ENCODE measurements at places on chromosomes 13 and 19.

GRCh38 chr13:113148407-113148806 is 10.0 kb upstream of the PROZ start:
- no peak for DNase-seq

GRCh38 chr13:21202767-21203531 is 26.5 kb downstream of the MRPL57 start:
- DNase-seq = no peak

DNA sequence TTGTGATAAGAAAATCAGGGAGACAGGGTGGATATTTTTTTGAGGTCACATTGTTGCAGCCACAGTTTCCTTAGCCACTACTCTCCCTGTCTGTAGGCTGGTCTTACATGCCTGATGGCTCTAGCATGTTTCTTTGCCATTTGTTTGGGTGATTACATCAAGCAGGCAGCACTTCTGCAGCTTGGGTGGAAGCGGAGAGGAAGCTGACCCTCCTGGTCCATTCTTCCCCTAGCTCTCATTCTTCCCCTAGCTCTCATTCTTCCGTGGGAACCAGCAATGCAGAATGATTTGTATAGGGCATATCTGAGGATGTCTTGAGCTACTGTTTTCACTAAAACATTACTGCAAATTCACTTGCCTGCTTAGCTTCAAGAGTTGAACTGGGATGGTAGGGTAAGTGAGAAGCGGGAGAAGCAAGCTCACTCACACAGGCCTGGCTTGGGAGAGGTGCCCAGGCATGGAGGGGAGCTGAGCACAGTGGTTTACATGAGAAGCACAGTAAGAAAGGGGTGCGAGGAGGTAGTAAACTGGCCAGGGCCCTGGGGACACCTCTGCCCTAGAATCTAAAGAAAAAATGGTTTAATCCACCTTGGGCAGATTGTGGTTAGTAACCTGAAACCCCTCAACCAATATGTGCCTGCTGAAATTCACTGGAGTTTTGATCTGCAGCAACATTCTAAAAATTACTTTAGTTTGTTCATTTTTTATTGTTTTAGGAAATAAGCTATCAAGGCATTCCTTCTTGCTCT is 538.9 kb downstream of the RFC3 start:
- no peak for DNase-seq

GRCh38 chr19:13906521-13906904 is 512 bp downstream of the CC2D1A start:
- DNase-seq = no peak

DNA sequence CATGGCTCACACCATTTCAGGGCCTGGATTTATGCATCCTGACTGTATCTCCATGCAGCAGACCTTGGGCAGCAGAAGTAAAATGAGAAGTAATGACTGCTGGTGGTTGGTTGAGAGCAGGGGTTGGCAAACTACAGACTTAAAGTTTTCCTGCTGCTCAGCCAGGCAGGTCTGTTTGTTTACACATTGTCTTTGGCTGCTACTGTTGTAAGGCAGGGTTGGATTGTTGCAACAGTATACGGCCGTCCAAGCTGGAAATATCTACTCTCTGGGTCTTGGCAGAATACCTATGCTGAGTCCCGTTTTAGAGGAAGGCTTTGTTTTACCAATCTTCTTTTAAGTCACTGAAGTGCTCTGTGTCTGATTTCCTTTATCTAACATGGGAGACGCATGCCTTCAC is 13.5 kb downstream of the SNRNP70 start:
- no peak for DNase-seq

DNA sequence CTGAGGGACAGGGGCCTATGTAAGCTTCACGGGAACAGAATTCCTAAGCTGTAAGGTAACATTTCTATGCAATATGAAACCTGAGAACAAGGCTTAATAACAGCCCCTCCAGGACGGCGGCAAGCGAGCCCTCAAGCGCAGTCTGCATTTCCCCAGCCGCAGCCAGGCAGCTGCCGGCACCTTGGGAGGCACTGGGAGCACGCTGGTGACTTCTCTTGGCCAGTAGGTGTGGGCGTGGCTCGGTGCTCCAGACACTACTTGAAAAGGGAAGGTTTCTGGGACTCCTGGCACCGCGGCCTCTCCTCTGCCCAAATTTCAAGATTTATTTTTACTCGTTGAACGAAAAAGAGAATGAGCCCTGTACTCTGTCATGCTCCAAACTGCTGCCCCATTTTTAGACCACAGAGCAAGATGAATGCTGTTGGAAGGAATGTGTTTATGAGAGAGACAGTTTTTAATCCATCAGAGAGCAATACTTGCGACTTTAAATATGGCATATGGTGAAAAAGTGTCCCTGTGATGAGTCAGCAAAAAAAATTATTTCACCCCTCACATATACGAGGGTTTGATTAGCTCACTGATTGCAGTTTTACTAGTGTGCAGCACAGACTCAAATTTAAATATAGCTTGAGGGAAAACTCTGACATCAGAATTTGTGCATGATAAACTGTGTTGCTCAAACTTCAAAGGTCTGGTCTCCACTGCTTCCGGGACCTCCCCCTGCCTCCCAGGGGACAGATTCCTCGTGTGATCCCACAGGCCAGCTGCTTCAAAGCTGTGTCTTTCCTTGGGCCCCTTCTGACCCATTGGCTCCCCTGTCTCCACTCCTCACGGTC is 81.2 kb downstream of the COL4A2 start:
- DNase-seq = peak; percentile 51

- DNase-seq = no peak
Observed at GRCh38 chr13:103243495-103243894, 177.3 kb upstream of the SLC10A2 start.

DNA sequence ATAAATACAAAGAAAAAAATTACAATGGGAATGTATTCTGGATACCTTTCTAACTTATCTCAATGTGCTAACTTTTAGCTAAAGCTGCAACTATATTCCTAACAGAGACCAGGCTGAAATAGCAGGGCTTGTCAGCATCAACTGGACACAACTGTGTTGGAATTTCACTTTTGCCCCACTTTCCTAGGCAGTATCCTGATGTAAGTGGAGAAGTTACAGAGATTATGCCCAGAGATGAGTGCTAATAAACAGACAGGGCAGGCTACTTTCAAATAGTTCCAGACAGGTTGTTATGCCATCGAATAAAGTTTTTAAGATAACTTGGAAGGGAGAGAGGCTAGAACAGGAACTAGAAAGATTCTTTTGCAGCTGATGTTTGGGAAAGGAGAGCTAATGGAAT is 201.9 kb downstream of the KCTD12 start:
- no peak for DNase-seq

DNA sequence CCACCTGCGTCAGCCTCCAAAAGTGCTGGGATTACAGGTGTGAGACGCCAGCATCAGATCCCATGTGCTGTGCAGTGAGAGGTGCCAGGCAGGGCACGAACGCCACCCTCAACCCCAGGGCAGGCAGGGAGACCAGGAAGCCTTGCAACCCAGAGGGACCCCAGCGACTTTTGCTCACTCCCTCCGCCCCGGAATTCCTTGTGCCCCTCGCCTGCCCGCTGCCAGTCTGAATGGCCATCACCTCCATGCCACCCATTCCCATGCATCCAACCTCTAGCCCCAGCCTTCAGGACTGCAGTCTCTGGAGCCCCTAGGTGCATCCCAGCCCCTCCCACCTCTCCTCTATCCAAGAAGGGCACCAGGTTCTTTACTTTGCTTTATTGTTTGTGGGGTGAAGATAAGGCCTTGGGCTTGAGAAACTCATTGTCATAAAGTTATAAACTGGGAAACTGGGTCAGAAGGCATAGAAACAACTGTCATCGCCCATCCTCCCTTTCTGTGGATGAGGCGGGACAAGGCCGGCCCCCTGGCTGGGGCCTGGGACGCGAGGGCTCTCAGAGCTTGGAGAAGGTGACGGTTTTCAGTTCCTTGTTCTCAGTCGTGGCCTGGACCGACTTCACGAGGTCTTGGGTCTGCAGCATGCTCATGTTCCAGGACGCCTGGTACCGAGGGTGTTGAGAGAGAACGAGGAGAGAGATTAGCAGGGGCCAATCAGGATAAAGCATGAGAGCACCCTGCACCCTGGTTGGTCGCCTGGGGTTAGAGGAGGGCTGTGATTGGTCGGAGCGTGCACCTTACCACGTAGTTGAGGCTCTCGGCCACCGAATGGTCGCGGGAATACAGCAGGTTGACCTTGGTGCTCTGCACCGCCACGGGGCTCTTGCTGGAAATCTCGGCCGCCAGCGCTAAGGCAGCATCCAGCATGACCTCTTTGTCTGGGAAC is 2.6 kb upstream of the LGALS4 start:
- DNase-seq = no peak

- DNase-seq = no peak
Observed at GRCh38 chr13:75836441-75836840, 200.3 kb downstream of the LMO7 start.
